ENCODE measurements at places on chromosomes 11 and 22.

GRCh38 chr22:40703174-40703573 lies 23.9 kb downstream of the MCHR1 start:
- no peak for DNase-seq

GRCh38 chr11:12802418-12803085 lies 128.3 kb downstream of the TEAD1 start:
- no peak for DNase-seq

DNA sequence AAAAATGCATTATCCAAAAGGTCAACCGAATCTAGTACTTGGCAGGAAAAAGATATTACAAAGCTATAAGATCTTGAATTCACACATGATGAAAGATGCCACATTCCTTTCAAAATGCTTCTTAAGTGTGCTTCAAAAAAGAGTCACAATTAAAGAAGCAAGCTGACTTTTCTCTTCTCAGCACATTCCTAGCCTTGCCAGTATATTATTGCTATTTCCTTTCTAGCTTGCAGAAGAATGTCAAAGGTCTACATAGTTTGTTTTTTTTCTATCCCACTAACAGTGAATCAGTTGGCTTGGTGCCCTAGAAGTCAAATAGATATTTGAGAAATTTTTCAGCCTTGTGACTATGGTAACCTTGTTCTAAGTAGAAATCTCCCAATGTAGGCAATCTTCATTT lies 56.8 kb downstream of the GUCY1A2 start:
- no peak for DNase-seq

GRCh38 chr22:21028277-21029251 lies 3.8 kb downstream of the SLC7A4 start:
- no peak for DNase-seq

DNA sequence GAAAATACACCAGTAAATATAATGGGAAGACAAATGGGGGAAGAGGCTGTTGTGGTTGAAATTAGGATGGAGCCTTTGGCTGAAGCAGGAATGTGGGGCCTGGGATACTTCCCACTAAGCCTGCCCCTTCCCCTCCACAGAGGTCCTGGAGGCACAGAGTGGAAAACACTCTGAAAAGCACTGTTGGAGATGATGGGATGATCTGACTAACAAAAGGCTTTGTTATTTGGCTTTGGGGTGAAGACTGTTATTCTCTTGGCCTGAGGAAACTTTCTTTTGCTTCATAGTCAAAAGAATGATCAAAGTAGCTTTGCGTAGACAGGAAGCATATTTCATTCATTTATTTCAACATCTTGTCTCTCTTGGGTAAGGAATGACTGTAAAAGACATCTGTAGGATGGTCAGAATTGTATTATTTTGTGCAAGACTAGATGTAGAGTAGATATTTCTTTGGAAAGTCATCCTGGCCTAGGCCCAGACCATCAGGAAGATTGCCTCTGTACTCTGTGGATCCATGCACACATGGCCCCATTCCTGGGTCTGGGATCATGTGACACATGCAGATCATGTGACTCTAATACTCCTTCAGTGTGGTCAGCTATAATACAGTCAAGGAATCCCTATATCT lies 111.4 kb downstream of the SPON1 start:
- no peak for DNase-seq

- DNase-seq = no peak
These were observed 942.3 kb downstream of the NTM start for GRCh38 chr11:132312701-132313111.

- no peak for DNase-seq
These were observed 118.4 kb downstream of the KIAA1671 start for GRCh38 chr22:25070956-25071355.

DNA sequence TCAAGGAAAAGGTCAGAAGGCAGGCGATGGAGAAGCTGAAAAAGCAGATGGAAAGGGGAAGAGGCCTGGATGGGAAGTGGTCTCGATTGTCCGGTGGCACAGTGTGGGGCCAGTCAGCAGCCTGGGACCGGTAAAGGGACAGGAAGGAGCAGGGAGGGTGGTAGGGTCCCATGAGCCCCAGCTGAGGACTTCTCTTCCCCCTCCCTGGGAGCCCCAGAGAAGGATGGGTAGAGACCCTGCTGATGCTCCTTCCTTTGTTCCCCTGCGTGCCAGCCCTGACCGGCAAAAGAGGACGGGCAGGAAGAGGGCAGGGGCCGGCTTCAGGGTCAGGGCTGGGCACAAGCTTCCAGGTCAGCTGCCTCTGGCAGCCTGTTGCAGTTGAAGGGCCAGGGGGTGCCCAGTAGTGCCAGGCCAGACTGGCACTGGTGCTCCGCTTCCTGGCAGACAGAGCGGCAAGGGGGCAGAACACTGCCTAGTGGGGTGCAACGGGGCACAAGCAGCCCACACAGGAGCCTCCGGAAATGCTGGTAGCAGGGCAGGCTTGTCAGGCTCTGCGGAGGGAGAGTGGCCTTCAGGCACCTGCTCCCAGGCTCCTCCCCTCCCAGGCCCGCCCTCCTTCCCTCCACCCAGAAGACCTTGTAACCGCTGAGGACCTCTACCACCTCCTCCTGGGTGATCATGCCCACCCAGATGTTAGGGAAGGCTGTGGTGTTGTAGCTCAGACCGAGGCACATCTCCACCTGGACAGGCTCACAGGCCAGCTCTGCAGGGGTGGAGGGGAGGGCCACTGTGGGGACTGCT lies 739 bp upstream of the C1QTNF5 start:
- no peak for DNase-seq
